HT-29 (cell line): ENCODE measurements at places on chromosomes 2 and 18.
A peak's percentile ranks its signal among the peaks of the same experiment; 100 is the strongest.

DNA sequence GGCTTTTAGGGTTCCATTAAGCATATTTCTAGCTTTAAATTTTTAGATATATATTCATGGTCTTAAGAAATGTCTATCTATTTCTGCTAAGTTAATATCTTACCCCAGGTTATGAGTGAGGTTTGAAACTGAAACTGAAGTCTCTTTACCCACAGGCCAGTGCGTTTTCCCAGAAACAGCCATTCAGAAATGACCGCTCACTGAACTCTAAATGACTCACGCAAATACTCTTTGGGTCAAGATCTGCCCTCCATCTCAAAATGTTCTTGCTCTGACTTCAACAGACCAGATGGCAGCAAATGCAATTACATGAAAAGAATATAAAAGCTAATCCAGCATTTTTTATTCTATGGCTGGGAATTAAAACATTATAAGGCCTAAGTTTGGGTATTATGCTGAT lies 315.2 kb downstream of the TDRD15 start:
- DNase-seq, result no peak

- no peak for DNase-seq
Measured at GRCh38 chr18:28284132-28284531, 107.2 kb upstream of the CDH2 start.

- no peak for DNase-seq
Measured at GRCh38 chr2:234422981-234423431, 73.9 kb downstream of the ARL4C start.

GRCh38 chr2:211248841-211249240 lies 692.4 kb downstream of the CPS1 start:
- DNase-seq, result peak; percentile 57

- no peak for DNase-seq
Measured at GRCh38 chr18:34723143-34723542, 13.0 kb downstream of the DTNA start.

DNA sequence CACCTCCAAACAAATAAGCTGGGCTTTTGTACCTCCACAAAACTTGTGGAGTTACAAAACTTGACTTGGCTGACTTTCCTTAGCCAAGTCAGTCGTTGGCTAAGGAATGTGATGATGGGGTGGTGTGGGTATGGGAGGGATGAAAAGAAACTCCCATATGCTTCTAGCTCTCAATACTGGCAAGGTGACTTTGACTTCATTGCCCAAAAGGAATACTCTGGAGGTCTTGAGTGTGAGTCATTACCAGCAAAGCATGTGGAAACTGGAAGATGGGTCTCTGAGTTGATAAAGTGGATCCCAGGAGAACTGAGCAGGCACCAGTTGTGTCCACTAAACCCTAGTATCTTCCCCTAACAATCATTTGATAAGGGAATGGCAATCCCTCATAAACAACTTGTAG lies 226.7 kb downstream of the GULP1 start:
- no peak for DNase-seq

GRCh38 chr18:37572736-37573135 lies 7.1 kb upstream of the CELF4 start:
- DNase-seq, result no peak

DNA sequence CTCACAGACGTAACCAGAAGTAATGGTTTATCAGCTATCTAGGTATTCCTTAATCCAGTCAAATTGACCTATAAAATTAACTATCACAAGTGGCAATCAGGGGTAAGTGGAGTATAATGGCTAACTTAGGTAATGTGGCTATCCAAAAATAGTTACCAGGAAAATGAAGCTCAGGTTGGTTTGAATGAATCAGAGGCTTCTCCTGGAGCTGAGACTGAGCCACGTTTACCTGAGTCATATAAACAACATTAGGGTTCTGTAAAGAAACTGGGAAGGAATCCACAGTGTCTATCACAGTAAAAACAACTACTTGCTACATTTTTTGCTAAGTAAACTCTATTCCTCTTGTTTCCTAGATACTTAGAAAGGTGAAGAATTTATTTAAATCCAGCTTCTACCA lies 236.0 kb upstream of the SPHKAP start:
- DNase-seq, result no peak

GRCh38 chr18:10015941-10016819 lies 102.4 kb downstream of the VAPA start:
- no peak for DNase-seq

DNA sequence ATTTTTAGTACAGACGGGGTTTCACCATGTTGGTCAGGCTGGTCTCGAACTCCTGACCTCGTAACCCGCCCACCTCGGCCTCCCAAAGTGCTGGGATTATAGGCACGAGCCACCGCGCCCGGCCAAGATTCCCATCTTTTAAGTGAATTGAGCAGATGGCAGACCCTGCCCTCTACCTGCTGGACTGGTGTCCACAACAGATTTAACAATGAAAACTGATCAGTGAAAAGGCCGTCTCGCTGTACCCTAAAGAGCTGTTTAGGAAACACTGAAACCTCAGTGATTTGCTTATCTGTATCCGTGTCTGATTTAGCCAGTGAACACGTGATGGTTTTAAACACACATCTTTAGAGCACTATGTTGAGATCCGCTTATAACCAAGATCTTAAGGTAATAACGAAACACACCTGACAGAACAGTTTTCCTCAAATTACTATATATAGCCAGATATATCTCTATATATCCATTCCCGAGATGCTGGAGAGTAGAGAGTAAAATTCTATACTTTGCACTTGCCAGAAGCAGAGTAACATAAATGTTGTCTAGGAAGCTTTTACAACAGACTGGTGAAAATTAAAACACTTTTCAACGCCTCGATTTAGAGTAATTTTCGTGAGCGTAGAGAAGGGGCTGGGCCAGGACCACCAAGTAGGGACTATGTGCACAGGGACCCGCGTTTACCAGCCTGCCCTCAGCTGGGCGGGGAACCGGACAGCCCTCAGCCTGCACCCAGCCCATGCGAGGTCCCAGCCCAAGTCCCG lies 594 bp downstream of the FAM161A start:
- DNase-seq, result peak; percentile 38

DNA sequence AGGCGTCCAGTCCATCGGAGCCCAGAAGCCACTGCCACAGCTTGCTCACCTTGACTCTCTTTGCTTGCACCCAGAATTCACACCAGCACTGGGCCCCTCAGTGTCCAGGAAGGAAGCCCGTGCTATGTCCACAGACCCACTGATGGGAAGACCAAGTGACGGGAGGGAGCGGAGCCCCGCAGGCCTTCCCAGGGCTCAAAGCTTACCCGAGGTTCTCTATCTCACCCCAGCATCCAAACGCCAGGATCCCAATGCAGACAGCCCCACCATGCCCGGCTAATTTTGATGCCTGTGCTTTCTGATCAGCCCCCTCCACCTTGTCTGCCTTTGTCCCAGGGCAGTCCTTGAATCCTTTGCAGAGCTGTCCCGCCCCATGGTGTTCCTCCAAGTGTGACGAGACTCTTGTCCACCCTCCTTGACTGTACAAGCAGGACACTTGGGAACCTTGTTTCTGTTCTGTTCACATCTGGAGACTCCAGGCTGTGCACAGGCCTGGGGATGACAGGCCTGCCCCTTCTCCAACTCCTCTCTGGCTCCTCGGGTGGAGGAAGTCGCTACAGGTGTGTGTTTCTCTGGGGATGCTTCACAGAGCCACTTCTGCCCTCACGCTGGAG lies 12.0 kb downstream of the NPPC start:
- DNase-seq, result no peak

DNA sequence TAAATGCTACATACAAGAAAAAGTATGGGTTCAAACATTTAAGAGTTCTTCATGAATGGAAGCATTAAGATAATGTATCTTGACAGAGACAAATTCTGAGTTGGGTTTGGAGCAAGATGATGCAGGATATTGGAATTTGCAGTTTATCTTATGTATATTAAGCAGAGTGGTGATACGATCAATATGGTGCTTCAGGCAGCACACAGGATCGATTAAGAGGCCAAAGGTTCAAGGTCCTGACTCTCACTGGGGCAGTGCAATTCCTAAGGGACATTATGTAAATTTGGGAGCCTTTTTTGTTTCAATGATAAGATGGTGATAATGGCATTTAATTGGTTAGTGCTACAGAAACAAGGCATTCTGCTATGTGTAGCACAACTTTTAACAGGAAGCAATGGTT lies 381.9 kb downstream of the KCNJ3 start:
- DNase-seq, result no peak

DNA sequence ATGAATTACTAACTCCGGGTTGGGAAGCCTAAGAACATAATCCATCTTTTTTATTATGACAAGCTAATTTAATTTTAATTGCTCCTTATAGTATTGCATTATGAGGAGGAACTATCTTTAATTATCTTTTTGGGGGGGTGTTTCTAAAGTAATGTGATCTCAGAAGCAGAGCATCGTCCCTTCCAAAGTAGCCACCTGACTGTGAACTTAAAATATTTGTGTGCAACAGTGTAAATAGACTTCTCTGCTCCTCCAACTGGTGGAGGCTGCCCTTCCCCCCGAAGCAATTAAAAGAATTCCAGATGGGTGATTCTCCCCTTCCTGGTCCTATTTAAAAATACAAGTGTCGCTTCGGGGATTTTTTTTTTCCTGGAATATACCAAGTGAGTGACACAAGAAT lies 55.7 kb downstream of the TCF7L1 start:
- no peak for DNase-seq

DNA sequence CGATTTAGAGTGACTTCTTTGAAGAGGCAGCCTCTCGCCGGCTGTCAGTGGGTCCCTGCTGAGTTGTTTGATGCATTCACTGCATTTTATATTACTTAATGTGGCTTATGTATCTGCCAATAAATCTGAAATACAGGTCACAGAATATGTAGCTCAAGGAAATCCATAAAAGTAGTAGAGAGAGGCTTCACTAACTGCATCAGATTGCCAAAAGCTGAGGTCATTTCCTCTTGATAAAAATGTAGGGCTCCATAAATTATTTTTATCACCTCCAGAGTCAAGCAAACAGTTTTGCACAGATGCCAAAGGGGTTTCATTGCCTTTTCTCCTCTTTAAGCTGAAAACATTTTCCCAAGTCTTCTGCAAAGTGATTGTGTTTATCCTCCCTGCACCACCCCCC lies 36.5 kb upstream of the CCDC93 start:
- peak; percentile 63 for DNase-seq

GRCh38 chr2:64328756-64329155 lies 125.2 kb upstream of the LGALSL start:
- DNase-seq, result no peak

DNA sequence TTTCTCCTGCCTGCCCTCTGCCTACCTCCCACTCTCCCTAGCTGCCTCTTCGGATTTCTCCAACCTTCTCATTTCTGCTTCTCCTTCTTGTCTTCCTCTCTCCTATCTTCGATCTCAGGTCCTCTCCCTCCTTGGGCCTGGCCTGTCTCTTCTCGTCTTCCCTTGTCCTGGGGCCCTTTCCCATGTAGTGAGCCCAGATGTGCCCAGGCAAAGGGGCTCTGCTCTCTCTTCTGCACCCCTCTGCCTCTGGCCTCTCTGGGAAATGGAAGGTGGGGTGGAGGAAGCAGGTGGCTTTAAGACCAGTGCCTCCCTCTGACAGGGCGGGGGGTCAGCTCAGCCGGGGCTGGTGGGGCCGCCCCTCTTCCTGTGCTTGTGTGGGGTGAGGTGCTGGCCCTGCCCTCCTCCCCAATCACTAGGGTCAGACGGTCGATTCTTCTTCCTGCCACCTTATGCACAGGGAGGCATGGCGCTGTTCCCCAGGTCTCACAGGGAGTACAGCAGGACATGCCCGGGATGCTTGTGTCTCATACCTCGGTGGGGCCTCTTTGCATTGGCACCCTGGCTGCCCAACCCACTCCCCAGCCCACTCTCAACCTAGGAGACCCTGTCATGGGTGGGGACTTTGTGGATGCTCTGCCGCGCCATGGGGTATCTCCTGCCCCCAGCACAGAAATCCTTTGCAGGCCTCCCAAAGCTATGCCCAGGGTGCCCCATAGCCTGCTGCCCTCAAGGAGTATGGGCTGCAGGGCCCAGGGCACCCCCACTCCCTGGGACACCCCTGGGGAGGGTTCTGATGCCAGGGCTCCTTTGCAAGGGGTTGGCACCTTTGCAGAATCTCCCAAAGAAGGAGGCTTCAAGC lies 213.8 kb upstream of the HAAO start:
- DNase-seq, result no peak

DNA sequence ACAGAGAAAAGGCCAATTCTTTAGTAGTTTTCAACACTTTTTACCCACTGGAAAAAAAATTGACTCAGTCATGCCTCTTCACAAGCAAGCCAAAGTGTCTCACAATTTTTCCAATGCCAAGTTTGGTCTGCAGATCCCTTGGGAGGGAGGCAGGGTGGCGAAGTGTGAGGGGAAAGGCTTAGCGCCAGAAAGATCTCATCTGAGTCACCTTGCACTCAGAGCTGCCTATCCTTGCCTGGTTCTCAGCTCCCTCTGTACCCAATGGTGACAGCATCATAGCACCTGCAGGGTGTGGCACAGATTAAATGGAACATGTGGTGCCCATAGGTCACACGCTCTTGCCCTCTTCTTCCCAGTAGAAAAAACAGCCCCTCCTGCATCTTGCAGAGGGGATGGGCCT lies 55.2 kb upstream of the GYPC start:
- DNase-seq, result no peak

GRCh38 chr2:69087211-69087911 lies 74.4 kb downstream of the ANTXR1 start:
- DNase-seq, result no peak

GRCh38 chr2:217975626-217976025 lies 27.2 kb downstream of the TNS1 start:
- DNase-seq, result no peak

DNA sequence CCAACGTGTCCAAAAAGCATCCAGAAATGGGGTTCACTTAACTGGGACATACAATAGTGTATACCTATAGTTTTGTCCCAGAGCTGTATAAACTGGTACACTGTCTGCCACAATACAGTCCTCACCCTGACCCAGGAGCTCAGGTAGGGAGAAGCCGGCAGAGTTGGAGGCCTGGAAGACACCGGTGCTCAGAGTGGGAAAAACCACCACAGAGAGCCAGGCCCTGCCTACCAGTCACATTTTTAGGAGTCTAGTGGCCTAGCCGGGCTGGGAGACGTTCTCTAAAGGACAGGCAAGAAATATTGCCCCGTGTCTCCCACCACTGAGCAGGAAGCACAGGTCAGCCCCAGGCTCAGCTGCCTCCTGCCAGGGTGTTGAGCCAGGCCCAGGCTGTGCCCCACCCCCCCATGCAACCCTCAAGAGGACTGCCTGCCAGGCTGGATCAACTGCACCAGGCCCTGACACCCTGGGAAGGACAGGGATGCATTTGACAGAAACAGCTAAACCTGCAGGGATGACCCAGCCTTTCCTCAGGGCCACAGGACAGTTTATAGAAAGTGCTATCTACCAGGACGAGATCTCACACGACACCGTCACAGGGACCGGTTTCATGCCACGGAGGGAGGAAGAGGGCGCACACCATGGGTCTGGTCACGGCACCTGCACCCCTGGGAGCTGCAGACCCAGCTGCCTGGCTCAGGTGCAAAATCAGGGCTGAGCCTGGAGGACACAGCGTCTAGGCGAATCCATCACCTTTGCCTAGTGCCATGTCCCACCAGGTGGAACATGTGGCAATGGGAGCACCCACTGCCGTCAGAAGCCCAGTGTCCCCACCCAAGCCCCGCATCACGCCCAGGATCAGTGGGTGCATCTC lies 89.9 kb downstream of the TMEM18 start:
- no peak for DNase-seq
